Colonic mucosa (tissue), 4 donors: ENCODE measurements at places on chromosomes 13 and 19.

DNA sequence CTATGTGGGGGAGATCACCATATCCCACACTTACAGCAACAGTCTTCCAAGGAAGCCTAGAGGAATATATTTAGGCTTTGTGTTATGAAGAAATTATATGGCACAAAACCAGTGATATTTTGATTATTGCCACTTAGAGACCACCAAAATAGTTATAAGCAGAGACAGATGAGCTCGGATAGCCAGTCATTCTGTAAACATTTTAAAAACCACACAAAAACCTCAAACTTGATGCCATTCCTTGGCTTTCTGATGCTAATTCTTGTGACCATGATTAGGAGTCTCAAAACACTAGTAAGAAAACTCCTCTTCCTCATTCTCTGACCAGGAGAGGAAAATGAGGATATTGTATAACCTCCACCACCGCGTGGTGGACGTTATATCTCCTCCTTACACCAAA, 496.4 kb downstream of the FOXO1 start:
- no peaks in the 10 kb centered on the region for H3K36me3 ChIP-seq
- DNase-seq: no peak
- no peak overlapping the region for H3K27ac ChIP-seq
- H3K27me3 ChIP-seq: no peaks in the 10 kb centered on the region
- no peak overlapping the region for H3K4me3 ChIP-seq
- no peaks in the 10 kb centered on the region for H3K4me1 ChIP-seq

DNA sequence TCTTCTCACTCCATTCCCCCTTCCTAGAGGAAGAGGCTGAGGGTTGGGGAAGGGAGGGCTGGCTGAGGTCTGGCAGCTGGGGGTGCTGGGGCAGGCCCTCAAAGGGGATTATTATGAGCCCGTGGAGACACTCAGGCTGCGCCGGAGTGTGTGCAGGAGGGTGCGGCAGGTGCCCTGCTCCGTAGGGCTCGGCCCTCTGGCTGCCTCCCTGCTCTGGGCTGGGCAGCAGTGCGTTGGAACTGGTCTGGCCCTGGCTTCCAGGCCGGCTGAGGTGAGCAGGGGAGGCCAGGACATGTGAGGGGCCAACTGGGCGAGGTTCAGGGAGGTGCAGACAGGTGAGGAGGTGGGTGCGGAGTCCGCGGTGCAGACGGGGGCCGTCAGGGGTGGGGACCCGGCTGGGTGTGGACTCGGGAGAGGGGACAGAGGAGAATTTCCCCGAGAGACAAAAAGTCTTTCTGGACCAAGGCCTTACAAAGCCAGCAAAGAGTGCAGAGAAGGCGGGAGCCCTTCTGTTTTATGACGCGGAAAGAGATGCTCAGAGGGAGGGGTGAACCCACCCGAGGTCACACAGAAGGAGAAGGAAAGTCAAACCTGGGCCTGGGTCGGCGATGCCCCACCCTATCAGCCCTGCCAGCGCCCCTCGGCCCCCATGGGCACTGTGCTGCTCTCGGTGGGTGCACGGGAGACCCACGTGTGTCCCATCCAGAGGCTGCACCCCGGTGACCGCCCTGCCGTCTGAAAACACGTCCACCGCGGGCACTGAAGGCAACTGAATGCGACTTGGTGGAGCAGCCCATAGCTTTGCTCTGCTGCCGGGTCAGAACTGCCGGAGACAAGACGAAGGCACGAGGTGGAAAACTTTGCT, 31.0 kb downstream of the PIP5K1C start:
- no peaks in the 10 kb centered on the region for H3K36me3 ChIP-seq
- H3K27me3 ChIP-seq: no peaks in the 10 kb centered on the region
- H3K4me1 ChIP-seq: peaks cover 6% of the 10 kb centered on the region
- DNase-seq: no peak

GRCh38 chr13:34086281-34086680, 268.3 kb downstream of the RFC3 start:
- no peaks in the 10 kb centered on the region for H3K36me3 ChIP-seq
- DNase-seq: no peak
- H3K27ac ChIP-seq: no peak overlapping the region
- H3K4me1 ChIP-seq: no peaks in the 10 kb centered on the region
- no peak overlapping the region for H3K4me3 ChIP-seq

DNA sequence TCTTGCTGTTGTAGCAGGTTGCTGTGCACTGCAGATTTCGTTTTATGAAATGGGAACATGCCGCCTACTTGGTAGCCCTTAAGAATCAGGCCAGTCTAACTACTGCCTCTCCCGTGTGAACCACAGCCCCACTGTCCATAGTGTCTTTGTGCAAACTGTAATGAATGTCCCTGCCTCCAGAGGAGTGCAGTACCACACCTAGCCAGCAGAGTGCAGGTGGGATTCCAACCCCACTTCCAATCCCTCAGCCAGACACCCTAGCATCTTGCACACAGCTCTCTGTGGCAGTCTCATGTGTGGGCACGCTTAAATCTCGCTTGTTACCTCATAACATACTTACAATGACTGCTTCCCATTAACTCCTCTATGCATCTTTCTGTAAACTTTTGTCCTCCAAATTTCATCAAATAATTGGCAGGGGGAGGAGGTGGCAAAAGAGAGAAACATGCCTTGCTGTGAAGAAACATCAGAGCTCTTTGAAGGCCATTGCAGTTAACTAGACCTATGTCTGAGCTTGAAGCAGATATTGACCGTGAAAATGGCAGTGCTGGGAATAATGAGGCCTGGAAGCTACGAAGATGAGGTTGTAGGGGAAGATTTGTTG, 47.2 kb downstream of the ZAR1L start:
- H3K4me3 ChIP-seq: no peak overlapping the region
- H3K4me1 ChIP-seq: no peaks in the 10 kb centered on the region
- no peaks in the 10 kb centered on the region for H3K36me3 ChIP-seq
- no peak overlapping the region for H3K27ac ChIP-seq
- no peaks in the 10 kb centered on the region for H3K27me3 ChIP-seq

GRCh38 chr13:85864963-85865530, 65.8 kb upstream of the SLITRK6 start:
- H3K4me3 ChIP-seq: no peak overlapping the region
- H3K36me3 ChIP-seq: no peaks in the 10 kb centered on the region
- no peaks in the 10 kb centered on the region for H3K27me3 ChIP-seq
- H3K27ac ChIP-seq: no peak overlapping the region

GRCh38 chr13:109384491-109385241, 401.7 kb downstream of the IRS2 start:
- H3K4me3 ChIP-seq: no peak overlapping the region
- no peak overlapping the region for H3K27ac ChIP-seq
- H3K4me1 ChIP-seq: no peaks in the 10 kb centered on the region
- no peak for DNase-seq
- no peaks in the 10 kb centered on the region for H3K27me3 ChIP-seq

GRCh38 chr13:51541809-51542258, 42.4 kb upstream of the WDFY2 start:
- H3K4me3 ChIP-seq: no peak overlapping the region
- H3K4me1 ChIP-seq: no peaks in the 10 kb centered on the region
- no peaks in the 10 kb centered on the region for H3K27me3 ChIP-seq
- no peaks in the 10 kb centered on the region for H3K36me3 ChIP-seq
- peak; percentile 28 for DNase-seq

GRCh38 chr19:40284251-40284500, 969 bp downstream of the AKT2 start:
- peak overlapping the region; percentile 86 for H3K4me3 ChIP-seq
- peaks cover 19% of the 10 kb centered on the region for H3K4me1 ChIP-seq
- no peak for DNase-seq
- H3K36me3 ChIP-seq: no peaks in the 10 kb centered on the region
